H54 (cell line): ENCODE measurements at places on chromosomes 12 and 14.

GRCh38 chr12:51262758-51263177 is 7.4 kb downstream of the SMAGP start:
- DNase-seq: peak; percentile 60

DNA sequence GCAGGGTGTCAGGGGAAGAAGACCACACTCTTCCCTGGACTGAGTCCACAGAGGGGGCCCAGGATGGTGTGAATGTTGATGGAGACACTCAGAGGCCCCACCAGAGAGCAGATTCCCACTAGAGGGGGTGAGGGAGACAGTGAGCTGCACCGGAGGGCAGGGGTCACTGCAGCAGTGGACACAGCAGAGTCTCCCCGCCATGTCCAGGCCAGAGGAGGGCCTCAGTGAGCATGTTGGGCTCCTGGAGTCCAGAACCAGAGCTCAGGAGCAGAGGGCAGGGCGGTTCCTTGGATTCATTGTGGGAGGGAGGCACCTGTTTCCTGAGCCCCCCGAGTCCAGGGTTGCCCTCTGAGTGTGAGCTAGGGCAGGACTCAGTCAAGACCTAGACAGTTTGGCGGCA is 1.8 kb upstream of the KRT82 start:
- no peak for DNase-seq

DNA sequence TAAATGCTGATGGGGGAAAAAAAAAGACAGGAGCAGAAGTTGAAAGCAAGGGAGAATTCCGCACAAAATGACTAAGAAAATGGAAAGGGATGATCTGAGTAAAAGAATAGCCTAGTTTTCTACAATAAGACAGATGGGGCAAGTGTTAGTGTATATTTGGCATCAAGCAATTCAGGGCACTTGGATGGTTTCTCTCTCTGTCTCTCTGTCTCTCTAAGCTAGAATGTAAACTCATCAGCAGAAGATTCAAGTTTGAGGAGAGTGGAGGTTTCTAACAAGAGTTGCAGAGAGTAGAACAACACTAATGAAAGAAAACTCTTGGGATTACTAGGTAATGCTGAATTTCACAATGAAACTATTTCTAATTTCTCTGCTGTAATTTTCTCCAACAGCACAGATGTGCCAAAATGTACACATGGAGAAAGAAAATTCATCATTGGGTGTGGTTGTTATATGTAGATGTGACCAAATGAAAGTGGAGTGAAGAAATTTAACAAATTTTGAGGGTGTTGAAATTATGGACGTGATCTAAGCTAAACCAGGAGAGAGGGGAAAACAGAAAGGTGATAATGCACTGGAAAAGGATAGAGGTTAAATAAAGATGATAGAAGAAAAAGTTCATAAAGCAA is 237.1 kb downstream of the ACSS3 start:
- no peak for DNase-seq

DNA sequence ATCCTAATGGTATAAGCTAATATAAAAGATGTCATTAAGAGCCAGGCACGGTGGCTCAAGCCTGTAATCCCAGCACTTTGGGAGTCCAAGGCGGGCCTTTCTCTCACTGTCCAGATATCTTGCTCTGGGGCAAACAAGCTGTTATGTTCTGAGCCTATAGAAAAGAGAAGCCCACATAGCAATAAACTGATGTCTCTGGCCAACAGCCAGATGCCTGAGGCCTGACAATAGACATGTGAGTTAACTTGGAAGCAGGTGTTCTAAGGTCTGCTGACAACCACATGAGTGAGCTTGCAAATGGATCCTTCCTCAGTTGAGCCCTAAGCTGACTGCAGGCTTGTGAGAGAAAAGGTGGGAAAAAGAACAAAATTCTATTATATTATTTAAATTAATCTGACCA is 25.0 kb downstream of the YAF2 start:
- no peak for DNase-seq

GRCh38 chr14:31263485-31264133 is 56.0 kb upstream of the HECTD1 start:
- peak; percentile 67 for DNase-seq
